ENCODE measurements at places on chromosomes 16 and 17.
A peak's percentile ranks its signal among the peaks of the same experiment; 100 is the strongest.

DNA sequence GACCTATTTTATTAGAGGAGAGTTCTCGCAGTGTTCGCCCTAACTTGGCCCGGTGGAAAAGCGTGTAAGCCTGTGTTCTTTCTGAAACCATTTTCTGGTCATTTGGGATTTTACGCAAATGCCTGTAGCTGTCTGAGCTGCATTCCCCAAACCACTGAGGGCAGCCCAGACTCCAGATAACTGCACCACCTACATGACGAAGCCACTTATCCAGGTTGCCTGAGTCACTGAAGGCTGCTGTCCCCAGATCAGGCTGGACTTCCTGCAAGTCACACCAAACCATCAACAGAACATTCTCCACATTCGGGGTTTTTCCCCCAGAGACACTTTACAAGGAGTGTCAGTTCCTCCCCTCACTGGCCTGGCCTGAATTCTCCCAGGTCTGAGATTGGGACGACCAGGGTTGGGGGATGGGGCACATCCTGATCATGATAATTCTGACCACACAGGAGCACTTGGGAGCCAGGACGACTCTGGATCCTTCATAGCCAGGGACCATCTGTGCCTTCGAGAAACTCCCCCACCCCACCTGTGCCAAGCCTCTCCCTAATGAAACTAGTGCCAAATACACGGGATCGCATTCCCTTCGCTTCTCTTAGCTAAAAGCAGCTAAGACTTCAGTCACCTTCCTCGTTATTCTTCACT, 2.3 kb downstream of the RPRML start:
- DNase-seq, result no peak

GRCh38 chr16:73713251-73713650, 583.4 kb upstream of the PSMD7 start:
- no peak for DNase-seq

GRCh38 chr16:9340526-9341256, 249.2 kb downstream of the HAPSTR1 start:
- DNase-seq, result no peak

DNA sequence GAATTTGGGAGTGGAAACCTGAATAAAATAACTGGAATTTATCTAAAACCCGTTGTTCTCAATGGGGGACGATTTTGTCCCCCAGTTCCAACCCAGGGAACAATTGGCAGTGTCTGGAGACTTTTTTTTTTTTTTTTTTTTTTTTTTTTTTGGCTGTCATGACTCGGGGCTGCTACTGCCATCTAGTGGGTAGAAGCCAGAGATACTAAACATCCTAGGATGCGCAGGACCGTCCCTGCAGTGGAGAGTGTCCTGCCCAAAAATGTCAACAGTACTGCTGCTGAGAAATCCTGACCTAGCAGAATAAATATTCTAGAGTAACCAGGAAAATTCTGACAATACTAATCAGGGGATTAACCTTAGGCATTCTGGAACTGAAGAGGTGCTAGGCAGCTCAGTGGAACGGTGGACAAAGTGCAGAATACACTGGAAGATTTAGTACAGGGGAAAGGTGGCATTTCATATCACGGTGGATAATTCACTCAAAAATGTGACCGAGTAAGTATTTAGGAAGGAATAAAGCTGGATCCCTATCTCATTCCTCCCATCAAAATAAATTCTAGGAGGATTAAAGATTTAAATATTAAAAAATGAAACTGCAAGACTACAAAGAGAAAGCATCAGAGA, 107.6 kb downstream of the SPECC1 start:
- peak; percentile 39 for DNase-seq

DNA sequence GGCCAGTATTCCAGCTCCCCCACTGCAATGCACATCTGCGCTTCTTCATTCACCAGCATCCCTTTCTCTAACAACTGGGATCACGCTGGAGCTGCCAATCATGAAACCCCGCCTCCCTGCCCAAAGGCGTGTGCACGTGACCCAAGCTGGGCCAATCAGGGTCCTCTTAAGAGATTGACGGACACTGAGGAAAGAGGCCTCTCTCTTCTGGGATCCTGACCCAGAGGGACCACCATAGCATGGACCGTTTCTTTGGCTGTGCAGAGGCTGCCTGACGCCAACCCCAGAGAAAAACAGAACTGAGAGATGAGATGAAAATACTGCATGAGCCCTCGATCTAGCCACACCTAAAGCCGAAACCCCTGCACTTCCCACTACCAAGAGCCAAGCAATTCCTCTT, 32.0 kb downstream of the COTL1 start:
- no peak for DNase-seq

GRCh38 chr17:81194941-81195901, 27.5 kb downstream of the CEP131 start:
- DNase-seq, result no peak

DNA sequence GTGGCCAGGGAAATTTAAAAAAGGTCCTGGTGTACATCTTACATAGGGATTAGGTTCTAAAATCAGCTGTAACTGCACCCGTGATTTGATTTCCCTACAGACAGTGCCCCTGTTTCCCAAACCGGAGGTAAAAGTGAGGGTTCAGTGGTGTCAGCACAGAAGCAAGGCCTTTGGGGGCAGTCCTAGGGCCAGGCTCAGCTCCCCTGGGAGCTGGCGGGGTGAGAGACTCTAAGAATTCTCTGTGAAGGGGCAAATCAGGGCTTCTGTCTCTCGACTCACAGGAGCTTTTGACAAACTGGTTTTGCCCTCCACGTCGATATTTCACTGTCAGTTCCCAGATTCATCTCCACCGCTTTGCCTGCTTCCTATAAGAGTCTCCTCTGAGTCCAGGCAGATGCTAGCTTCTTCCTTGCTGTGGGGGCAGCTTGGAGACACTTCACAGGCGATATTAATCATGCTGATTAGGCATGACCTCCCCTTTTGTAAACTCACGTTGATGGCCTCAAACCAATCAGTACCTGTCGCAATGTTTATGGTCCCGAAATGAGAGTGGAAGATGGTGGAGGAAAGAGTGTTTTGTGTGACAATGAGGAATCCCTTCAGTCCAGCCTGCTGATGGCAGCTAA, 234.2 kb upstream of the TOX3 start:
- no peak for DNase-seq

- no peak for DNase-seq
Measured at GRCh38 chr17:9217151-9218056, 196.1 kb downstream of the NTN1 start.

DNA sequence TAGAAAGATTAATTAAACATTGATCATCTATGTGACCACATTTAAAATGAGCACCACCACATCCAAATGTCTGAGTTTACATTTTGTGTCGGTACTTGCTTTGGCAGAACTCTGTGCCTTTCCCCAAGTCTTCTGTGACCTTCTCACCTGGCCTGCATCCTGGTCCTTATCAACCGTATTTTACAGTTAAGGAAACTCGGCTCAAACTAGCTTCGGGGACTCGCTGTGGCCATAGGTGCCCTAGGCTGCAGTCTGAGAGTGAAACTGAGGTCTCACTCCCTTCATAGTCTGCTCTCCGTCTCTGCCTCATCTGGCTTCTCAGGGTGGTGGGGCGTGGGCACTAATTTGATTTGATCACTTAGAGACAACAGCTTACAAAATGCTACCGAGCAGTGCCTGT, 555.5 kb downstream of the WWOX start:
- DNase-seq, result no peak

DNA sequence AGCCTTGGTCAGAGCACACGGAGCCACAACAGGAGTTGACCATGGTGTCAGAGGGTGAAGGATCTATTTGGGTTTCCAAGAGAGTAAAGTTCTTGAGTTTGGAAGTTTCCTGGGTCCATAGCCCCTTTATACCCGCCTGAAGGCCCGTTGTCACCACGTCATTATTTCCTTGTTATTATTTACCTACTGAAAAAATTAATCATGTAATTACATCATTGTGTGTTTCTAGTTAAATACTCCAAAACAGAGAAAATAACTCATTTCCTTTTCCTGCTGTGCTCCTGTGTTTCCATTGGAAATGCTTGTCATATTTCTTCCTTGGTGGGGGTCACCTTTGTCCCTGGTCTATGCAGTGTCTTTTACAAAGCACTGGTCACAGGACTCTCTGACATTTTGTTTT, at the start of gene KRTAP4-8:
Gene KRTAP4-8 (minus strand): TSS at position 101 of the 400 bp plus-strand sequence. CDS start 58 bp downstream, at position 43.
- no peak for DNase-seq

DNA sequence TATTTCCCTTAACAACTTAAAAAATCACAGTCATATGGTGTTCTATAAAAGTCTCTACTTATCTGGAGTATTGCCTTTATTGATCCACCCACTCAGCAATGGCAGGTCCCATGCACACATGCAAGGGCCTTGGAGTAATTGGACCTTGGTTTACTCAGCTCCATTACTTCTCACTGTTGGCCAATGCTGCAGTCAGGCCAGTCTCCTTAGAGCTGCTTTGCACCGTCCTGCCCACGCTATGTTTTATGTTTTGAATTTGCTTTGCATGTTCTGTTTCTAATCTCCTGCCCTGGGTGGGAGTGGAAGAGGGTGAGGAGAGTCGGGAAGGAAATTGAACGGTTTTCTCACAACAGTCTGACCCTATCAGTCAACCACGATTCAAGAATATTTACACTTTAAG, 23.6 kb downstream of the ARHGAP44 start:
- no peak for DNase-seq

Data from T-helper 17 cell (primary cell).